NCI-H226 (cell line): ENCODE measurements at places on chromosomes 3 and 15.

- DNase-seq, result no peak
Observed at GRCh38 chr15:90489514-90489913, 40.2 kb upstream of the CRTC3 start.

DNA sequence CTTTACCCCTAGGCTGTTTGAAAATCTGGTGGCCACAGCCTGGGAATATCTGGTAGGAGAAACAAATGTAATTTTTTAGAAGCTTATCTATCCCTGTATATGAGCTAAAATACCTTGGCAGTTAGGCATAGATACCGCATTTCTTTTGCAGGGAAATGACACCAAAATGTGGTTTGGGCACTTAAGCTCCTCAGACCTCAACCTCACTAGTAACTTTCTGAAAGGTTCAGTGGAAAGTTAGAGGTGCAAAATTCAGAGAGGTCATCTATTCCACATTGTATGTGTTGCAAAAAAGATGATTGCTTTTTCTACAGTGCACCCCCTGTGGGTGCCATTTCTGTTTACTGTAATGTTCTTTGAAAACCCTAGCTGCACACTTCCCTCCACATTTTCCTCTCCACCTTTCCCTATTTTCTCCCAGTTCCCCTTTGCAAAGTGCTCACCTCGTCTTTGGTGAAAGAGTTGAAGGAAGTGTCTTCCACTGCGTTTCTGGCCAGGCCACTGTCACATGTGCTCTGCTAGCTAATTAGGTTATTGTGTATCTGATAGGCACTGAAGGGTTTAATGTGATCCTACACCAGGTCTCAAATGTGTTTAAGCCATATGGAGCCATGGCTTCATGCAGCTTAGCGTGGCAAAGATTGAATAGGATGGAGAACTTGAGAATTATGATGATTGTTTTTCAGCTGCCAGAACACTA lies 1.3 kb downstream of the SACM1L start:
- DNase-seq, result no peak

DNA sequence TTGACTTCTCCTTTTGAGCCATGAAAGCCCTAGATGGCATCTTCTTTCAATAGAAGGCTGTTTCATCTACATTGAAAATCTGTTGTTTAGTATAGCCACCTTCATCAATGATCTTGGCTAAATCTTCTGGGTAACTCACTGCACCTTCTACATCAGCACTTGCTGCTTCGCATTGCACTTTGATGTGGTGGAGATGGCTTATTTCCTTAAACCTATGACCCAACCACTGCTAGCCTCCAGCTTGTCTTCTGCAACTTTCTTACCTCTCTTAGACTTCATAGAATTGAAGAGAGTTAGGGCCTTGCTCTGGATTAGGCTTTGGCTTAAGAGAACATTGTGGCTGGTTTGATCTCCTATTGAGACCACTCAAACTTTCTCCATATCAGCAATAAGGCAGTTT lies 189.8 kb downstream of the PLCL2 start:
- DNase-seq, result no peak

DNA sequence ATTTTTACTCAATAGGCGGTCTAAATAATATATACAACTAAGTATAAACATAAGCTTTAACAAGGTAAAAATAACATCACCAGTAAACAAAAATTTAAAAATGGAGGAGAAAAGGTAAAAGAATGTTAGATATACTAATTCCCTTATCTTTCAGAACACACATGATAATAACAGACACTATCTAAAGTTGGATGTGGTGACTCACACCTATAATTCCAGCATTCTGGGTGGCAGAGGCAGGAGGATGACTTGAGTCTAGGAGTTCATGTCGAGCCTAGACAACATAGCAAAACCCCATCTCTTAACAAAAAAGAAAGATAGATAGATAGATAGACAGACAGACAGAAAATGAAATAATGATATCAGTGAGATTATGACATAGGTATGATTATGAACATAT lies 85.1 kb downstream of the STAG1 start:
- peak; percentile 71 for DNase-seq

DNA sequence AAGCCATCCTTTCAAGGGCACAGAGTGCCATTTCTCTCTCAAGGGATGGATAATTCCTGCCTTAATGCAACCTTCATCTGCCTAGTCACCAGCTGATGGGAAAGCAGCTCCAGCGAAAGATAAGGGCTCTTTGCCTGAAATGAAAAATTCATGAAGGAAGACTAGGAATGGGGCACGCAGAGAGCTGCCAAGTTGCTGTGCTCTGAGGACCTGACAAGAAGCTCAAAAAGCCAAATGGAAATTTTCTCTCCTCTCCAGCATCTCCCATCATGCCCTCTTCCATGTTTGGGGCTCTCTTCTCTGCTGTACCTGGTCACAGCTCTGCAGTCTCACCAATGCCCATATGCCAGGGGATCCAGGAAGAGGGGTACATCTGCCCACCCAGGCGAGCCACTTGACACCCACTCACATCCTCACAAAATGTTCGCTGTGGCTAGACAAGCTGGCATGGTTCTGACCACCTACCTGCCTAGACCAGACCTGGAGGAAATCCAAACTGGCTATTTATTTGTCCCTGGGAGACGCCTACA lies 29.3 kb upstream of the ABHD2 start:
- no peak for DNase-seq

- DNase-seq, result no peak
Observed at GRCh38 chr3:95265129-95265528, 1202.3 kb downstream of the NSUN3 start.

GRCh38 chr3:111700054-111700453 lies 104.9 kb upstream of the ZBED2 start:
- DNase-seq, result no peak

- DNase-seq, result no peak
Observed at GRCh38 chr15:99403597-99403996, 152.3 kb downstream of the LRRC28 start.

DNA sequence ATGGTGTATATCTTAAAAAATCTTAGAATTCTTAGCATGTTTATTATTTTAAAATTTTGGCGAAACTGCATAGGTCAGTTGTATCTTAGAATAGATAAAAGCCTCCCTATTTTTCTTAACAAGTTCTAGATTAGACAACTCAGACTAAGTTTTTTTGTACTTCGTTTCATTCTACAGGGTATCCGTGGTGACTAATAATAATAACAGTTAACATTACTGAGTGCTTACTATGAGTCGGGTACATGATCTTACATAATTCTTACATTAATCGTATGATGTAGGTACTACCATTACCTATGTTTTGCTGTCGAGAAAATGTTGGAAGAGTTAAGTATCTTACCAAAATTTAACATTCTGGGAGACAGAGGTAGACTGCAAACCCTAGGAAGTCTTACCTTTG lies 60.7 kb downstream of the UBE2E2 start:
- DNase-seq, result peak; percentile 62

- no peak for DNase-seq
Observed at GRCh38 chr3:188385295-188385694, 231.3 kb downstream of the LPP start.

GRCh38 chr3:195718477-195718984 lies 2.2 kb upstream of the MUC20 start:
- no peak for DNase-seq

DNA sequence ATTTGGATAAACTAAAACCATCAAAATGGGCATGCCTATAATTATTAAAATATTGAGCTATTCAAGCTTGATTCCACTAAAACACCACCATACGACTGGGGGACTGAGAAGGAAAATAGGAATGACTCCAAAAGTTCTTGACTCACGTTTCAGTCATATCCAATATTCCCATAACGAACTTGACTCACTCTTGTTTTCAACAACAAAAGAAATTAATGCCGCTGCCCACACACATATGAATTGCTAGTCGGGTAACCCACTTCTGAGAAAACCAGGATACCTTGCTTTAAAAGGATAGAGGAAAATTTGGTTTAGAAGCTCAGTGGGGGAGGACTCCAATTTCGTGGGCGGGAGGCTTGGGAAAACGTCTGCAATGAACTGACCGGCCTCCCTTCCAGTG lies 5.2 kb downstream of the HTR3C start:
- no peak for DNase-seq

DNA sequence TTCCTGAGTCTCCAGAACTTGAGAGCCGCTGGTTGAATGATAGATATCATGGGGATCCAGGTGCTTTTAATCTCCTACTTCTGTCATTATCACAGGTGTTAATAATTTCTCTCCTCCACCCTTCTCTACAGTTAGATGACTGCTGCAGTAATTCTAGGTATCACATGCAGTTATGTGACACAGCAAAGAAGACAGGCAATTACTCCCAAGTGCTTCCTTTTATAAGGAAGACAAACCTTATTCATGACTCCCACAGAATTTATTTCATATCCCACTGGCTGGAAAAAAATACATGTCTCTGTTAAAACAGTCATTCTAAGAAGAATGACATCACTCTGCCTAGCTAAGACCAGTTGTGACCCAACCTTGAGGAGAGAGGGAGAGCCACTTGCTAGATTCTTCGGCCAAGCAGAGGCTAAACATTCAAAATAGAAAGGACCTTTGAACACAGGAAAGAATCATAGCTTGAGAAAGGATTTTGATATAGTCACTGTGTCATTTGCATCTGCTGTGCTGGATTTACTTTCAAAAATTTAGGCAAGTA lies 500.6 kb downstream of the SI start:
- DNase-seq, result no peak

DNA sequence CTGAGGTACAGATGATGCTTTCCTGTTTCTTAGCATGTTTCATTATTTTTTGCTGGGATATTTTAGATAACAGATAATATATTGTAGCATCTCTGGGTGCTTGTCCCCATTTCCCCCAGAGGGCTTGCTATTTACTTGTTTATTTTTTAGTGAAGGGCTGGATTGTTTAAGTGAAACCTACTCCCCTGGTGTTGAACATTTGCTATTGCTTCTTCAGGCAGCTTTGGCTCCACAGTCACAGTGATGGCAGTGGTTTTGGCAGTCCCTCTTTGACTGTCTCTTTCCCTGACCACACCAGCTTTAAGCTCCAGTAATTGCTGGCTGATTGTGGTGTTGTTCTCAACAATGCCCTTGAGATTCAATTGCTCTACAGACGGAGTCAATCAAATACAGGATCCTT lies 128.9 kb downstream of the KLF13 start:
- no peak for DNase-seq

DNA sequence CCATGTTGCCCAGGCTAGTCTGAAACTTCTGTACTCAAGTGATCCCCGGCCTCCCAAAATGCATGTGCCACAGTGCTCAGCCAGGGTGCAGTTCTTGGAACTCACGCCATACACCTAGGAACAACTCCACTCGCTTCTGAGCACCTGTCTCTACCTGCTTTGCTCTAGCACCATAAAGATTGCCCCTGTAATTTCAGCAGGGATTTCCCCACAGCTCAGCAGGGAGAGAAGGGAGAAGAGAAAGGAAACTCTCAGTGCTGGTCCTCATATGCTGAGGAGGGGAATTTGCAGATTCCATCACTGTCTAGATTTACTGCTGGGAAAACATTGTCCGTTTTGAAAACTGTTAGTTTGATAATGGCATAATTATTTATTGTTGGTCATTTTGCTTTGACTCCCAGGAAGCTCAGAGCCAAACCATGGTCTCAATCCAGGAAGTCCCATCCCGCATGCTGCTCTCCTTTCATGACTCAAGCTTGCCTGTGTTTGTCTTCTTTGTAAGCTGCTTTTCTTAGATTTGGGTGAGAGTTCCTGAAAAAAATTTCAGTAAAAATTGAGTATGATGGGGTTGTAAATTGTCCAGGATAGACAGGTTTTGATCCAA lies 24.2 kb downstream of the TRIM71 start:
- no peak for DNase-seq

- no peak for DNase-seq
Observed at GRCh38 chr3:104779324-104779723, 587.4 kb upstream of the ALCAM start.

DNA sequence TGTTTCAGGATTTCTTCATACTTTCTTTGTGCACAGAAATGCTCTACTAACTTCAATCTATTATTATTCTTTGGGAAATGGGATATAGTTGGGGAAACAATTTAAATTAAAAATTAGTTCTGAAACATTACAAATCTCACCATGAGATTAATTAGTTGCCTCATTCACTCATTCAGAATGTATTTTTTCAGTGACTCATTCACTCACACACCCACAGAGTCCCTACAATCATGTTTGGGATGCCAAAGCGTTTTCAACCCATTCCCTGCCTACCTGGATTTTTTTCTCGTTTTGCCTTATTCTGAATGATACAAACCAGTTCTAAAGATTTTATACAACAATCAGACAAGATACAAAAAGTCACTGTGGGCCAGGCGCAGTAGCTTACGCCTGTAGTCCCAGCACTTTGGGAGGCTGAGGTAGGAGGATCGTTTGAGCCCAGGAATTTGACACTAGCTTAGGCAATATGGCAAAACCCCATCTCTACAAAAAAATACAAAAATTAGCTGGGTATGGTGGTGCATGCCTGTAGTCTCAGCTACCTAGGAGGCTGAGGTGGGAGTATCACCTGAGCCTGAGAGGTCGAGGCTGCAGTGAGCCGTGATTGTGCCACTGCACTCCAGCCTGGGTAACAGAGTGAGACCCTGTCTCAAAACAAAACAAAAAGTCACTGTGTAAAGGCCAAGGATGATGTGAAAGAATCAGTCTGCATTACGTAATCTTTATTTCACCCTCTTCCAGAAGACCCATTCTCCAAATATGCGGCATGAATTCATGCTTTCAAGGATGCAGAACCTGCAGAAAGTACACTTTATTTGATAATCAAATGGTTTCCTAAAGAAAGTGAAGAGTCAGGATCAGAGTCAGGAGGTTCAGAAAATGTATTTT lies 34.8 kb upstream of the ARHGEF3 start:
- DNase-seq, result no peak

GRCh38 chr15:93466380-93466779 lies 377.4 kb upstream of the RGMA start:
- DNase-seq, result no peak

- no peak for DNase-seq
Observed at GRCh38 chr15:66609876-66610275, 44.1 kb upstream of the LCTL start.
